Activated T-helper 1 cell treated with Interleukin-2 at 50 U/mL for 16 hours (primary cell): ENCODE measurements at places on chromosomes 13 and 19.

DNA sequence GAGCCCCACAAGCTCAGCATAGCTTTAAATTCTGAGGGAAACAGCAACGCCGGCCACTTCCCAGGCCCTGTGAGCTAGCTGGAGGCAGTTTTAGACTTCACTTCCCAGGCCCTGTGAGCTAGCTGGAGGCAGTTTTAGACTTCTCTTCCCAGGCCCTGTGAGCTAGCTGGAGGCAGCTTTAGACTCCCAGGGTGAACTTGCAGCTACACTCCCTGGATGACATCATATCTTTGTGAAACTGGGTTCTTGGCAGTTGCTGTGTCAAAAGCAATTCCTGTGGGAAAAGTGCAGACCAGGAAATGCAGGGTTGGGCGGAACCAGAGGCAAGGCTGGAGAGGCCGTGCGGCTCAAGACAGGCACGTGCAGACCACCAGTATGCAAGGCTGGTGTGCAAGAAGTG is 12.7 kb downstream of the SOX1 start:
- no peak for DNase-seq

- no peak for DNase-seq
Measured at GRCh38 chr19:4441994-4442818, 15.4 kb downstream of the UBXN6 start.

DNA sequence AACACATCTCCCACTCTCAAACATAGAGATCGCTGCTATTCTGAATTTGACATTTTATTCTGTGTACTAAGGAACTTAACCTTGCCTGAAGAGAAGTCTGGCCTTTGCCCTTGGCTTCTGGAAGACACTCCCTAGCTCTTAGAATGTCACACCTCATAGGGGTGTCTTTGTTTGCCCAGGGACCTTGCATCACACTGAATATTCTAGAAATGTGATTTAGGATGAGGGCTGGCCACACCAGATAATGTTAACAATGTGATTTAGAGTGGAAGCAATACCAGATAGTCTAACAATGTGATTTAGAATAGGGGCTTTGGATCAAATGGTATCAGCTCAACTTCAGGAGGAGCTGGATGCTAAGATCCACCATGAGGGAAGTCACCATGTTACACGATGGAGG is 6.6 kb downstream of the SIGLECL1 start:
- no peak for DNase-seq

DNA sequence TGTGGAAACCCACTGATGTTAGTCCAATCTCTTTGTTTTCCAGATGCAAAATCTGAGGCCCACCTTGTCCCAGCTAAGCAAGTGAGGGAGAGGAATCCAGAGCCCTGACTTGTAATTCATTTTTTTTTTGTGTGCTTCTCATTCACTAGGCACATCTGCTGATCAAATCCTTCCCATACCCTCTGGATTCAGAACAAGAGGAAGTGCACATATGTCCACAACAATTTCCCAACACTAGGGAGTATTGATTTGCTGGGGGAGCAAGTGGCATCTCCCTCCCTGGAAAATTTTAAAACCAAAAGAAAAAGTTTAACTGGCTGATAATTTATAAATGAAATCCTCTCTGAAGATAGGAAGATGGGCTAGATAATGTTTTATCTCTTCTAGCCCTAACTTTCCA is 94.6 kb upstream of the RFC3 start:
- no peak for DNase-seq

GRCh38 chr13:96650301-96650886 is 343.9 kb downstream of the OXGR1 start:
- no peak for DNase-seq

DNA sequence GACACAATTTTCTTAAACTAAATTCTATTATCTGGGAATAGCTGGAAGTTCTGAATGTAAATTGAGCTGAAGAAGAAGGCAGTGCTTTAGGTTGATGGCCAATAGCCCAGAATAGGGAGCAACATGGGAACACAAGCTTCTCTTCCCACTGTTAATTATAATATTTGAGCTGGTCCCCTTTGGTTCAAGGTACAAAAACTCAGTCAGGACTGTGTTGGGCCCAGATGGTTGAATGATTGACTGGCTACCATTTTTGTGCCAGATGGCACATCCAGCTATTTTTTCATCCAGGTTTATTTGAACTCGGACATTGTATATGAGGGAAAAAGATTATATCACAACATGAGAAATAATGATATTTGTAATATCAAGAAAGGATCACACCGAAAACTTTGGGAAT is 458.9 kb downstream of the SLITRK1 start:
- no peak for DNase-seq

- no peak for DNase-seq
Measured at GRCh38 chr13:30746791-30747190, 11.4 kb downstream of the ALOX5AP start.

GRCh38 chr13:85080691-85081090 is 718.5 kb downstream of the SLITRK6 start:
- no peak for DNase-seq

GRCh38 chr13:27308941-27309340 is 38.3 kb downstream of the RASL11A start:
- DNase-seq, result no peak

DNA sequence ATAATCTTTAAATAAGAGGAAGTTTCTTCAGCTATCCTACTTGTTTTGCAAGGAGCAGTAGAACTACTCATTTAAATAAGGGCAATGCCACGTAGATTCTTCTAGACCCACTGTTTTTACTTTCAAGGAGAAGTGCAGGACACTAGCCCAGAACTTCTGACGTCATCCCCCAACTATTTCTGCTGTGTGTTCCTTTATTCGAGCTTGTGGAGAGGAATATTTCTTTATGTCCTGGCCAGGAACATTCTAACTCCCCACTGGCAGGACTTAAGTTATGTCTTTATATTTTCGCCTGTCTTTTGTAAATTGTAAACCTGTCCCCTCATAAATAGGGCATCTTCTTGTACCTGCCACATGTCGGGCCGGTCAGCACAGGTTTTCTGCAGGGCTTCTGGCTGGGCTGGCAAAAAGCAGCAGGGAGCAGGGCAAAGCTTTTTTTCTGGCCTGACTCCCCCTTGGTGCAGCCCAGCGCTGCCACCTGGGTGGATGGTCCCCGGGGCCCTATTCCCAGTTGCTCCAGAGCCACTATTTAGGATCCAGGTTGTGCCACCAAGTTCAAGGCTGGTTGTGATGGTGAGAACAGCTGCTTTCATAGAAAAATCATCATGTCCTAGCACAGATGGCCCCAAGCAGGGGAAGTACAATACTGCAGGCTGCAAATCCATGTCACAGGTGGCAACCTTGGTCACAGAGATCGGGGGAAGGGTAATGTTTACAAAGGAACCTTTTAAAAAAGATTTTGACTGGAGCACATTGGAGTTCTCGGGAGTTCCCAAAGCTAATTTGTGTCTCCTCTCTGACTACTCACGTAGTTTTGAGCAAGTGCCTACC is 1.8 kb downstream of the MBNL2 start:
- DNase-seq, result no peak

GRCh38 chr19:55536951-55537740 is at the start of gene SBK2:
Gene SBK2, minus strand, starts transcription at chr19:55537133. Its CDS starts 839 bp downstream, at chr19:55536294.
- DNase-seq, result no peak

- DNase-seq, result no peak
Measured at GRCh38 chr13:99892196-99892613, 79.4 kb downstream of the ZIC5 start.
